ENCODE measurements at places on chromosomes 3 and 15.

DNA sequence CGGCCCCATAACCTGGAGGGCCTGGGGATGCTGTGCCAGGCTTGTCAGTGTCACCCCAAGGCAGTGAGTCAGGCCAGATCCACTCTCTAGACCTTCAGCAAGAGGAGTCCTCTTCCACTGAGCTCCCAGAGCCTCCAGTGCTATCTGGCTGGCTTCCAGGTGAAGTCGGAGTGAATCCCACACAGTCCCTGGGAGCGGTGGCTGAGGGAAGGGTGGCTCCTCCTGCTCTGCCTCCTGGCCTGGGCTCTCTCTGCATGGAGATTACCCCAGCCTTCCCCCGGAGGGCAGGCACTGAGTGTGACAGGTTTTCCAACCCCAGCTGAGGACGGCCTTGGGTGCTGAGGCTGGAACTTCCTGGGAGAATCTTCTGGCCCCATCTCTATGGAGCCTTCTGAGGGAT is 82.7 kb downstream of the EPHB1 start:
- H3K27ac ChIP-seq = no peak overlapping the region
- DNase-seq = no peak
- H3K4me3 ChIP-seq = no peak overlapping the region
- H3K4me1 ChIP-seq = peaks cover 2% of the 10 kb centered on the region

DNA sequence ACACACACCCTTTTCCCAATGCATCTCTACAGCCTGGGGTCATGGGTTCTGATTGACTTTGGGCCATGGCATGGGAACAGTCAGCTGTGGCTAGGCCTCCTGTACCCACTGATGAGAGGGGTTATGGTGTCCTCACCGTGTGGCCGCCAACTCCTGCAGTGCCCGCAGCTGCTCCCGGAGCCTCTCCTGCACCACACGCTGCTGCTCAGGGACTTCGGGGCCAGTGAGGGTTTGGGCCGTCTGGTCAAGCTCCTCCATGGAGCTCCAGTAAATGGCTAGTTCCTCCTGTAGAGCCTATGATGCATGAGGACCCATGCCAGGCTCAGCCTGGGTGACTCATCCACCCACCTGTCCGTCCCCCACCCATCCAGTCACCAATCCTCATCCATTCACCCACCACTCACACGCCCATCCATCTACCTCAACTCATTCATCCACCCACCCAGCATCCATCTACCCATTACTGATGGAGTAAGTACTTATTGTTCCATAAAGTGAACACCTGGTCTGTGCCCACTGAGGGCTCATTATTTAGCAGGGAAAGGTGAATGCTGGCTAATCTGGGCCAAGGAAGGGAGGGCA is 21.6 kb downstream of the SPTBN5 start:
- H3K4me1 ChIP-seq = no peaks in the 10 kb centered on the region
- no peak for DNase-seq
- no peaks in the 10 kb centered on the region for H3K36me3 ChIP-seq
- H3K27ac ChIP-seq = no peak overlapping the region
- H3K4me3 ChIP-seq = no peak overlapping the region

GRCh38 chr3:14486460-14486859 is 53.7 kb downstream of the GRIP2 start:
- no peak for DNase-seq
- peaks cover 28% of the 10 kb centered on the region for H3K36me3 ChIP-seq
- H3K4me3 ChIP-seq = no peak overlapping the region
- no peaks in the 10 kb centered on the region for H3K4me1 ChIP-seq
- H3K27me3 ChIP-seq = no peaks in the 10 kb centered on the region
- H3K27ac ChIP-seq = no peak overlapping the region

DNA sequence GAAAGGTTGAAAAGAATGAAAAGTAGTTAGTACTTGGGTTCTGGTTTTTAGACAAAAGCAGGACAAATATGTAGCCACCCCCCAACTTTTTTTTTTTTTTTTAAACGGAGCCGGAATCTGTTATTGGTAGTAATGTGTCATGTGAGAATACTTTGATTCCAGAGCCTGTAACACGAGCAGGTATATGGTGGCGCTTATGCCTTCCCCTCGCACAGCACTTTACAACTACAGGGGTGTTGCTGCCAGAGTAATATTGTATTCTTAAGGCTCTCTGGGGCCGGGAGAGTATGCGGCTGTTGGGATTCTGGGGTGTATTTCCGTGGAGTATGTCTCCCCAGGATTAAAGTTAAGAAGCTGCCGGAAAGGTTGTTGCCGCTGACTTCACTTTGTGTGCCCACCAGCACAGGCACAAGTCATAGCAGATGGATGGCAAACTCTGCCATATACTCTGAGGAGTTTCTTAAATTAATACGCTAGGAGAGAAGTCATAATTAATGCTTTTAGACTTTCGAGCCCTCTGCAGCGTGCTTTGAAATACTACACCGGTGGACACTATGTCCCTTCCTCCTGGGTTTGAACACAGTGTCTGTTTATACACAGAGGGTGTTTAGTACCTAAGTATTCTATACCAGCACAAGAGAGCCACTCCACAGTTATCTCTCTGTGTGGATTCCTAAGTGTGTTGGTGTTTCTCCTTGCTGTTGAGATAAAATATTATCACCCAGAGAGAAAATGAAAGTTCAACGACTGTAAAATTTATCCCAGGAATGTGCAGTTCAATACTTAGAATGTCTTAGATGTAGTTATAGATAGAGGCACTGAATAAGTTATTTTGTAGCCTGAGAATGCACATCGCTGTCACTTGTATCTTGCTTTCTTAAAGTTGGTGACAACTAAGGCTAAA is 1.4 kb downstream of the MBNL1 start:
- H3K4me3 ChIP-seq = peak overlapping the region; percentile 78
- H3K27ac ChIP-seq = no peak overlapping the region
- peaks cover 4% of the 10 kb centered on the region for H3K4me1 ChIP-seq
- H3K27me3 ChIP-seq = peaks cover 17% of the 10 kb centered on the region
- DNase-seq = no peak

Measured in H1 (cell line).